COLO829 (cell line): ENCODE measurements at places on chromosomes 11 and 22.

DNA sequence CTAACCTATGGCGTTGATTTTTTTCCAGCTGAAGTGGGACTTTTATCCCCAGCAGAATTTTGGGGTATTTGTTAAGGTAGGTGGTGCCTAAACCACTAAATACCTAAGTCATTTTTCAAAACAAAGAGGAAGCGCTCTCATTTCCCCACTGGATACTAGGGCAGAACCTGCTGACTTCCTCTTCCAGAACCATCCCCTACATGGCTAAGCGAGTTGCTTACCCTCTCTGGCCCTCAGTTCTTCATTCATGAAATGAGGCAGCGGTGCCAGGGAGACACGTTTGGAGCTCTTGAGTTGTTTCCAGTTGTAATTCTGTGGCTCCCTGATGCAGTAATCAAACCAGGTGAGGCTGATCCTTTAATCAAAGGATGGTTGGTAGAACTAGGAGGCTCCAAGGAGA is 10.0 kb upstream of the MTMR3 start:
- DNase-seq, result no peak

GRCh38 chr11:111930472-111930871 is 6.7 kb upstream of the DIXDC1 start:
- no peak for DNase-seq

DNA sequence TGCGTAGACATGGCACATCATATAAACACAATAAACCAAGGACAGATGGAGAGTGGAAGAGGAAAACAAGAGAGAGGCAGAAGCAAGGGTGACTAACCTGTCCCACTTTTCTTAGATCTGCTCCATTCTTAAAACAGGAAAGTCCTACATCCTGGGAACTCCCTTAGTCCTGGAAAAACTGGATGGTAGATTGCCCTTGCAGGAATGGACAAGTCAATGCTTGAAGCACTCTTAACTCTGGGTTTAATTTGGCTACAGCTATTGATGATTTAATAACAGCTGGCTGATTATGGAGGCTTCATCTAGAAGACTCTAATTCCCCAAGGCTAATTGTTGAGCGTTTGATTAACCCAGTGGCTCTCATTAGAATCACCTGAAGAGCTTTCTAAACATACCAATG is 258.8 kb downstream of the MIAT start:
- DNase-seq, result no peak

GRCh38 chr11:132205006-132205405 is 834.6 kb downstream of the NTM start:
- DNase-seq, result no peak

GRCh38 chr11:6646918-6647679 is 8.5 kb downstream of the DCHS1 start:
- no peak for DNase-seq

GRCh38 chr11:110601936-110602335 is 110.3 kb downstream of the ARHGAP20 start:
- no peak for DNase-seq

DNA sequence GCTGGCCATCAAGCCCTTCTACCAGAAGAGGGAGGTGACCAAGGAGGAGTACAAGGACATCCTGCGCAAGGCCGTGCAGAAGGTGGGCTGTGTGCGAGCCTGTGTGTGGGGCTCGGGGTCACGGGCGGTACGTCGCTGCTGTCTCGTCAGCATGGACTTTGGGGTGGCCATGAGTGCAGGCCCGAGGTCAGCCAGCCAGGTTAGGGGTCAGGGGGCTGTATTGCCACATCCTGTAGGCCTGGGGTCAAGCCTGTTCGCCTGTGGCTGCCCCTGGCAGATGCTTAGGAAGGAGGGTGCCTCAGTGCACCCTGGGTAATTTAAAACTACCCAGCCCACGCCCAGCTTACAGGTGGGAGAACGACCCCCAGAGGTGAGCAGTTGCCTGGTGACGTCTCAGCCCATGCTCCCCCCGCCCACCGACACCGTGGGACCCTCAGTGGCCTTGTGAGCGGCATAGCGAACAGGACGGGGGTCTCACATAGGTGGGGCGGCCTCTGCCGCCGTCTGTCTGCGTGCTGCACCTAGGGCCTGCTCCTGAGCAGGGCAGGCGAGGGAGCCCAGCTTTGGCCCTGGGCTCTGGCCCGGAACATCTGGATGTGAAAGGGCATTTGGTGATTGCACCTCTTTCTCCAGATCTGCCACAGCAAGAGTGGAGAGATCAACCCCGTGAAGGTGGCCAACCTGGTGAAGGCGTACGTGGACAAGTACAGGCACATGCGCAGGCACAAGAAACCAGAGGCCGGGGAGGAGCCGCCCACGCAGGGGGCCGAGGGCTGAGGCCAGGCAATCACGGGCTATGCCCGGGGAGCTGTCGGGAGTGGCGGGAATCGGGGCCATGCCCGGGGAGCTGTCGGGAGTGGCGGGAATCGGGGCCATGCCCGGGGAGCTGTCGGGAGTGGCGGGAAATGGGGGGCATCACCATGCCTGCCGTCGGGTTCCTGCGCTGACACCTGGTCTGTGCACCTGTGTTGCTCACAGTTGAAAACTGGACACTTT is 4.5 kb downstream of the IRF7 start:
- DNase-seq, result no peak

- no peak for DNase-seq
Observed at GRCh38 chr11:7252683-7253213, 1.0 kb downstream of the SYT9 start.

DNA sequence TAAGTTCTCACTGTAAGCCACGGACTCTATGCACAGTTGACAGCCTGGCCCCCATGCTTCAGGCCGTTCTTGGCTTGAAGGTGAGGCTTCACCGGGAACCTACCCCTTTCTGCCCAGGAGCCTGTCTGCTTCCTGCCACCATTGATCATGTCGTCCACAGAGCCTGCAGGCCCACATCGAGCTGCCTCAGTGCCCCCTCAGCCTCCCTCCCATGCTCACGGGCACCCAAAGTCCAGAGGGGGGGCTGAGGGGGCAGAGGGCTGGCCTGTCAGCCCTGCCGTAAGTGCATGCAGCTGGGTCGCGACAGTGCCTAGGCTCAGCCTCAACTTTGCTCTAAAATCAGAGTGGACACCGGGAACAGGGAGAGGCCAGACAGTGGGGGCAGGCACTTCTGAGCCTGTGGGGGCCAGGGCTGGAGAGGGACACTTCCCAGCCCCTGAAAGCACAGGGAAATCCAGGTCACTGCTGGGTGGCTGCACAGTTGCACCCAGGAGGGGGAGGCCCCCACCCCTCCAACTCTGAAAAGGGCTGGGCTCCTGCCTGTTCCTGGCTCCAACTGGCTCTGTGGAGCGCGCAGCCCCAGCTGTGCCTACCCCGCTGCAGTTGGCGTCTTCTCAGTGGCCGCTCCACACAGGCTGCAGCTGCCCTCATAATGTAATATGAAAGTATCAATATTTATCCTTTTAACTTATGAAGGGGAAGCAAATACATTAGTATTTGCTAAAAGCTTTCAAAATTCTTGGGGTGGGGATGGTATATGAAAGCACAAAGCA is 598.6 kb downstream of the DLG2 start:
- no peak for DNase-seq

GRCh38 chr11:2747248-2748027 is 47.6 kb upstream of the KCNQ1OT1 start:
- DNase-seq, result no peak

- DNase-seq, result no peak
Observed at GRCh38 chr11:16678466-16679116, 59.9 kb upstream of the C11orf58 start.

GRCh38 chr11:131759140-131759539 is 388.7 kb downstream of the NTM start:
- no peak for DNase-seq

- peak; percentile 50 for DNase-seq
Observed at GRCh38 chr22:36773935-36774334, 2.0 kb downstream of the IFT27 start.

GRCh38 chr11:69241075-69241740 is 52.7 kb upstream of the MYEOV start:
- DNase-seq, result no peak
